ENCODE measurements at places on chromosomes 4 and X.

GRCh38 chr4:48710446-48711209, 69.5 kb downstream of the FRYL start:
- DNase-seq: no peak

GRCh38 chr4:83382850-83383249, 48.2 kb upstream of the HPSE start:
- no peak for DNase-seq

- DNase-seq: no peak
Measured at GRCh38 chr4:89099034-89099433, 12.3 kb upstream of the TIGD2 start.

- no peak for DNase-seq
Measured at GRCh38 chrX:137945470-137945869, 379.5 kb downstream of the ZIC3 start.

- DNase-seq: peak; percentile 20
Measured at GRCh38 chr4:158809611-158810486, 41.0 kb downstream of the FNIP2 start.

DNA sequence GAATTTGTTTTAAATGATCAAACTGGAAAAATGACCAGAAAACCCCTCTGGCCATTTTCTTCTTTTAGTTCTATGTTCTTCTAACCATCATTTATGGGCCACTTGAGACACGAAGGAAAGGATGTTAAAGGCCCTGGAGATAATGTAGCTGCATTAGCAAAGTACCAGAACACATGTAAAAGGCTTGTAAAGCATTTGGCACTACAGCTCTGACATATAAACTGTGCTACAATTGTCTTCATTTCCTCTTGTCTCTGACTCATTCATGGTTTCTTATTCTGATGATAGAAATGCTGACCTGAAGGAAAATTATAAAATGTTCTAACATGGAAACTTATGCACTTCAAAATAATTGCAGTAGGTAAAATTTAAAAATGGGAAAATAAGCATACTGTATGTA, 388.7 kb downstream of the FAT4 start:
- DNase-seq: no peak

Data from GM06990 (cell line).